ENCODE measurements at places on chromosomes 3 and 15.
A peak's percentile ranks its signal among the peaks of the same experiment; 100 is the strongest.

GRCh38 chr3:187931101-187931500 lies 185.8 kb upstream of the BCL6 start:
- no peak for DNase-seq

- no peak for DNase-seq
Measured at GRCh38 chr3:37730383-37730782, 131.3 kb upstream of the CTDSPL start.

DNA sequence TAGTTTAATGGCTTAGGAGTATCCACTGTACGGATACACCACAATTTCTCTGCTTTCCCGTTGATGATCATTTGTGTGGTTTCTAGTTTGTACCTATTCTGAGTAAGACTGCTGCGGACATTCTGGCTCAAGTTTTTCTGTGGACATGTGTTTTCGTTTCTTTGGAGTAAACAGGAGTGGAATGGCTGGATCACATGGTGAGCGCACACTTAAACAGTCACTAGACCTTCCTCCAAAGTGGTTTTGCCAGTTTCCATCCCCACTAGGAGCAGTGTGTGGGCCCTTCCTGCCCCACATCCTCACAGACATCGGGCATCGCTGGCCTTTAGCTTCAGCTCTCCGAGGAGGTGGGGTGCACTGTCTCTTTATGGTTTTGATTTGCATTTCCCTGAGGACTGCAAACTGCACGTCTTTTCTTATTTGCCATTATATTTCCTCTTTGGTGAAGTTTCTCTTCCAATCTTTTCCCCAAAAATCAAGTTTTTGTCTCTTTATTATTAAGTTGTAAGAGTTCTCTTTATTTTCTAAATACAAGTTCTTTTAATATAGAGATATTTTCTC lies 94.1 kb downstream of the VGLL4 start:
- no peak for DNase-seq

DNA sequence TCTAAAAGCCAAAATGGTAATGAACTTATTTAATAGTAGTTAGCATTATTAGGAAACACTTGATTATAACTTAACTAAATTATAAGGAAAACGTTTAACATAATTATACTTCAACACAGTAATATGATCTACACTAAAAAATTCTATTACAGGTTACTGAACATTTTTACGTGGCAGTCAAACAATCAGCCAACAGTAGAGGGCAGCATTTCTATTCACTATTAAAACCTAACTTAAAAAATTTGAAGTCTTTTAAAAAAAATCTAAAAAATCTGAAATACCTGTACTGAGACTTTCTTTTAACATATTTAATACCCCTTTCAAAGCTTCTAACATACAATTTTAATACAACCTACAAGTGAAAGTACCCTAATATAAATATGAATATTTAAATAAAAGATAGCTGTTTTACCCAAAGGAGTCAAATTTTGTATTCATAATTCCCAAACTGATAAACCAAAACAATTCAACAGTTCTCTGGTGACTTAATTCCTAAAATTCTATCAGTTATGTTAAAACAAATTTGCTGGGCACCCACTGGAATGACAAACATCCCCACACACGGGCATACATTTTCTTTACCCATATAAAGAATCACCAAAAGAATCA lies 41.5 kb downstream of the DLG1 start:
- DNase-seq = no peak

- DNase-seq = peak; percentile 73
Measured at GRCh38 chr3:11514191-11514821, 129.4 kb downstream of the VGLL4 start.

GRCh38 chr15:70213794-70214193 lies 116.1 kb upstream of the TLE3 start:
- no peak for DNase-seq

DNA sequence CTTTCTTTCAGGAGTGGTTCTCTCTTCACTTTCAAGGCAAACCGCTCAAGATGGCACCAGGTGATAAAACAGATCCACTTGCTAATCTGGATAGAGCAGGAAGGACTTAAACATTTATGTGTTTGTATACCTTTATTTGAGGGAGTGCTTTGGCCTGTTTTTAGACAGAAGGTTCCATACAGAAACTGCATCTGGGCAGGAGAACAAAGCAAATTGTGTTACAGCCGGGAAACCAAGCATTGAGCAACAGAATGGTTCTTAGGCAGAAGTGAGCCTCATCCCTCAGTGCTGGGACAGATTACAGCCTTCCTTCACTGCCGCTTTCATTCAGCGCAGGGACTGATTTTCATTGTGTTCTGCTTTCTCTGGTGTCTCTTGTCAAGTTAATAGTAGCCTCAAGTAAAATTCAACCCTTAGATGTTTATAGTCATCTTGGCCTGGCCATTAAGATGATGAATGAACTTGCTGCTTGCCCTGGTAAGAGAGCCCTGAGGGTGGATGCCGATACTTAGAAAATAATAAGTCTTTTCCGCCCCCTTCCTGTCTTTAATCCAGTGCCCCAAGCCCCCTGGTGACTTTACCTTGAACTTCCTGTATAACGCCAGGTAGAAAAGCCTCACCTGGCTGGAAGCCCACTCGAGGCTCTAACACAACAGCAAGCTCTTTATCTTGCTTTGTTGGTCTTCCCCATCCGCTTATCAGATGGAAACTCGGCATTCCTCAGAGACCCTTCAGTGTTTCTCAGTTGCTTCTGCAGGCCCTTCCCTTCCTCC lies 168.0 kb upstream of the CTDSPL start:
- no peak for DNase-seq

- DNase-seq = no peak
Measured at GRCh38 chr3:161393310-161393709, 22.0 kb upstream of the SPTSSB start.

DNA sequence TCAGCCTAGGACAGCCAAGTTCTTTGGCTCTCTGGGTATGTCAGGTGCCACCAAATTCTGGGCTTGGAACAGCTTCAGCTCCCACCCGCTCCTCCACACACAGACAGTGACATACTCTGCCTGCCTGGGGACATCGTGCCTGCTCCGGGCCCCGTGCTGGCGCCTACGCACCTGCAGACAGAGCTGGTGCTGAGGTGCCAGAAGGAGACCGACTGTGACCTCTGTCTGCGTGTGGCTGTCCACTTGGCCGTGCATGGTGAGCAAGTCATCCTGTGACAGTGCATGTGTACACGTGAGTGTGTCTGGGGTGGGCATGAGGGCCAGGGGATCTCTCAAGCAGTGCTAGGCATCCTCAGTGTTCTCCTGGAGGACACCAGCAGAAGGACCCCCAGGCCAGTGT lies 922 bp downstream of the IL17RC start:
- DNase-seq = no peak

GRCh38 chr3:66047311-66048050 lies 8.8 kb upstream of the MAGI1 start:
- DNase-seq = no peak

GRCh38 chr15:100764778-100765466 lies 114.7 kb upstream of the ALDH1A3 start:
- DNase-seq = no peak

DNA sequence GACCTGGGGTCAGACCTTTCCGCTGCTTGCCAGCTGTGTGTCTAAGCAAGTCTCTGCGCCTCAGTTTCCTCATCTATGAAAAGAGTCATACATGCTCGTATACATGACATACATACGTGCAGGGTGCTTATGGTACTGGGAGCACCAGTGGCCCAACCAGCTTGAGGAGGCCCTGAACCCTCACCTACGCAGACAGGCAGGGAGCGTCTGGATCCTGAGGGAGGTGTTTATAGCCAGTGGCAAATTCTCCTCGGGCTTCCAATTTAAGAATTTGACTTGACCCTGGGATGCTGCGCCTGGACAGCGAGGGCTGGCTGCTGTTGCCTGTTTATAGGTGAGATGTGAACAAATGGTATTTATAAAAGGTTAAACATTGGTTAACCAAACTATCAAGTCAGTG lies 17.7 kb upstream of the FGD5 start:
- no peak for DNase-seq

DNA sequence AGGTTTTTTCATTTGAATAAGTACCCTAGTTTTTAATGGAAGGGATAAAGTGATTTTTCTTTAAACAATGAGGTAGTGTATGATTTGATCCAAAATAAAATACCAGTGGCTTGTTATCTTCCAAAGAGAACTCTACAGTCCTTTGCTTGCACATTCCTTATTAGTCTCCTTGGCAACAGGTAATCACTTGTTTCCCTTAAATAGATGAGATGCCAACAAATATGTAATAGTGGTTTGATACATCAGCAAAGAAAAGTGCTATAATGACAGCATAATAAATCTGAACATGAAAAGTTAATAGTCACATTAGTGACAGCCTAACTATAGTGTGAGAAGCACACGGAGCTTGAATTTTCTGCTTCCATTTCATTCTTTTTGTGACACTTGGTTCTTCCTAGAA lies 360.2 kb downstream of the ZNF385D start:
- no peak for DNase-seq

- no peak for DNase-seq
Measured at GRCh38 chr3:127655641-127656040, 17.1 kb upstream of the ABTB1 start.

DNA sequence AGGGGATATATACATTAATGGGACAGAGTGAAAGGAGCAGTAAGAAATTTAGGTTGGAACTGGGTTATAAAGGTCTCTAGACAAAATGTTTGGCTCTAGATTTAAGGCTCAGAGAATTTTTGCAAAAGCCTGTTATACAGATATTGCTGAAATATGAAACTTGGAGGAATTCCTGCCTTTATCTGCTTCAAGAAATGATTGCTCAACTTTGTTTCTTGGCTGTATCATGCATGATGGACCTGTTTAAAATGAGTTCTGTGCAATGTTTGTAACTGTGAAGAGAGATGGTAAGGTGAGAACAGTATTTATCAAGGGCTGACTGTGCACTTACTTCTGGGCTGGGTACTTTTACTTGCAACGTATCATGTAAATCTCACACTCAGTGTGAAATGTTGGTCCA lies 3.3 kb downstream of the CRYBG3 start:
- no peak for DNase-seq

- no peak for DNase-seq
Measured at GRCh38 chr15:82650046-82650670, 3.0 kb upstream of the CPEB1 start.

DNA sequence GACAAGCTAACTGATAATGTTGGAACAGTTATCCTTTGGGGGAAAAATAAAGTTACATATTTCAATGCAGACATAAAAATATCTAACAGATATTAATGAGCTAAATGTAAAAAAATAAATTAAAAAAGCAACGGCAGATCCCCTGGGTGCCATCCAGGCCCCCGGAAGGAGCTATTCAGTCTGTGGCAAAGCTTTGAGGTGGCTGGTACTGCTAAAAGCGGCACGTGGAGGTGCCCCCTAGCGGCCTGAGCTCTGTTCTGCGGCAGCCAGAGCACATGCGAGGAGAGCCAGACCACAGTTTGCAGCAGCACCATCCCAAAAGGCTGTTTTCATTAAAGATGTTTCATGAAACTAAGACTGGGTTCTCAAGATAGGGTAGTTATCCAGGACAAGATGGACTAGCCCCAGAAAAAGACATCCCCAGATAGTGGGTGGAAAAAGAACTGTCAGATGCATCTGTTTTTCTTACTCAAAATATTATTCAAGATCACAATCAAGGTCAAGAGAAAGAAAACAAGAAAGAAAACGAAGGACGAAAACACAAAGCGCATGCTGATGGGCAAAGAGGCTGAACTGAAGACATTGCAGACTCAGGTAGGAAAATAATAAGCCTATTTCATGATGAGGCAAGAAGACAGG lies 18.7 kb downstream of the AP3S2 start:
- DNase-seq = peak; percentile 26

GRCh38 chr3:15216501-15216900 lies 10.5 kb downstream of the CAPN7 start:
- DNase-seq = no peak

DNA sequence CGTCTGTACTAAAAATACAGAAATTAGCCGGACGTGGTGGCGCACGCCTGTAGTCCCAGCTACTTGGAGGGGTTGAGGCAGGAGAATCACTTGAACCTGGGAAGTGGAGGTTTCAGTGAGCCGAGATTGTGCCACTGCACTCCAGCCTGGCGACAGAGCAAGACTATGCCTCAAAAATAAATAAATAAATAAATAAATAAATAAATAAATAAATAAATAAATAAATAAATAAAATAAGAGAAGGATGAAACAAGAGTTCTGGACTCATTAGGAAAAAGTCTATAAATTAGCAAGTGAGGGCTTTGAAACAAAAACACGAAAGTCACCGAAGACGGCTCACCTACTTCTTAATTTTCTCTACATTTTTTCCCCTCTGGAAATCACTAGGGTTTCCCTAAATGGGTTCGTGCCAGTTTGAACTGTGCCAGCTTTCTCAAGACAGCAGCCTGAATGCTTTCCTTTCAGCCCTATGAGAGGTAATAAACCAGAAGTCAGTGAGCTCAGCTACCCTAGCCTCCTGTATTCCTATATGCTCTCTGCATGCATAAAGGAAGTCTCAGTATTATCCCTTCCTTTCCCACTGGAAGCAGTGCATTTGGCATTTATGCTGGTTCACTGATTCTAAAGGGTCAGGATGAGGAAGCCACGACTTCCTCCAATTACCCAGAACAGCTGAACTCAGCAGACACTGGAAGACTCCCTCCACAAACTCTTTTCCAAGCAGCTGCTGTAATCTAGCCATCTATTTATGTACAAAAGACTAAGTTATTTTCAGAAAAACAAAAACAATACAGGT lies 266.9 kb downstream of the ZBBX start:
- no peak for DNase-seq
